ENCODE measurements at places on chromosomes 5 and 9.

- DNase-seq, result no peak
These were observed 10.5 kb downstream of the TAL2 start for GRCh38 chr9:105672711-105673234.

- no peak for DNase-seq
These were observed 60.9 kb downstream of the ZNF354C start for GRCh38 chr5:179120951-179121666.

- DNase-seq, result no peak
These were observed 632.7 kb downstream of the TLR4 start for GRCh38 chr9:118336943-118337330.

DNA sequence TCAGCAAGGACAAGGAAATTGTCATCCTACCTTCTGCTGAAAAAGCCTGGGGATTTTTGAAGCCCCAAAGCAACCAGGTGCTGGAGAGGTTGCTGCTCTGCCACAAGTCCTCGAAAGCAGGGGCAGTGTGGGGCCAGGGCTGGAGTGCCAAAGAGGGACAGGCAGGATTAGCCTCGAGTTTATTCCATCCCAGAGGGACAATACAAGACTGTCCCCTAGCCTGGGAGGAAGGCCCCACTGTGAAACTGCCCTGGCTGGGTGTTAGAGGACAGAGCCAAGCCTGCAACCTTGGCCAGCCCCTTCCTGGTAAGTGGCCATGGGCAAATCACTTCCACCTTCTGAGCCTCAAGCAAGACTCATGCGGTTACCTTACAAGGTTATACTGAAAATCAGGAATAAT is 55.1 kb downstream of the WHRN start:
- DNase-seq, result no peak

DNA sequence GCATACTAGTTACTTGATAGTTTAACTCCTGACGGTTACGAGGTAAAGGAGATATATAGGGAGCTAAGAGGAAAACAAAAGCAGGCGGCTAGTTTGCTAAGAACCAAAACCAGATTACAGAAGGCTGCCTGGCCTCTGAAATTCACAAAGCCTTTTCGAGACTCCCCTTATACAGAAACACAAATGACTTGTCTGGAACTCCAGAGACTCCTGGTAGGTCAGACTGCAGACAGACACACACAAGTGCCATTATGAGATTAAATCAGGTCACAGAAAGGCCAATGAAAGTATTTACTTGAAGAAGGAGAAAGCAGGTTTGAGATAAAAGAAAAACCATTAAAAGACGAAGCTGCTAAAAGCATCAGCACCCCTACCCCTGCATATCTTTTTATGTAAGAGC is 142.5 kb upstream of the LRRTM2 start:
- peak; percentile 72 for DNase-seq

DNA sequence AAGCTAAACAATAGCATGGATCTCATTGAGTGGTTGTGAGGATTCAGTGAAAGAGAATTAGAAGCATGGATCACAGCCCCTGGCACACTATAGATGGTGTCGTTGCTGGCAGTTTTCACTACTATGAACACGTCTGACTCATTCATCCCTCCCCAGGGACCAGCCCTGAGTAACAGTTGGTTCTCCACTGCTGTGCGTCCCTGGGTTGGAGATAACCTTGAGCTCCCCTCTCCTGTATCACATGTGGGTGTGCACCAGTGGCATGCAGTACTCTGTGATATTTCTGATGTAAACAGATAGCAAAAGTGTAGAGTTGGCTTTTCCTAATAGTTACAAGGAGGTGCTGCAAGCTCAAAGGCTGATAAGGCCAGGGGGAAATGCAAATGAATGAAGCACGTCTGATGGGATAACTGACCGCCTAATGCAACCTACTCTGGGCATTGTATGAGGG is 8.8 kb upstream of the LCP2 start:
- DNase-seq, result no peak

- no peak for DNase-seq
These were observed 307.6 kb downstream of the CWC27 start for GRCh38 chr5:65076251-65076869.

GRCh38 chr5:96584712-96585111 is 77.5 kb upstream of the CAST start:
- DNase-seq, result no peak

GRCh38 chr5:168654211-168654721 is 75.1 kb upstream of the PANK3 start:
- peak; percentile 94 for DNase-seq

DNA sequence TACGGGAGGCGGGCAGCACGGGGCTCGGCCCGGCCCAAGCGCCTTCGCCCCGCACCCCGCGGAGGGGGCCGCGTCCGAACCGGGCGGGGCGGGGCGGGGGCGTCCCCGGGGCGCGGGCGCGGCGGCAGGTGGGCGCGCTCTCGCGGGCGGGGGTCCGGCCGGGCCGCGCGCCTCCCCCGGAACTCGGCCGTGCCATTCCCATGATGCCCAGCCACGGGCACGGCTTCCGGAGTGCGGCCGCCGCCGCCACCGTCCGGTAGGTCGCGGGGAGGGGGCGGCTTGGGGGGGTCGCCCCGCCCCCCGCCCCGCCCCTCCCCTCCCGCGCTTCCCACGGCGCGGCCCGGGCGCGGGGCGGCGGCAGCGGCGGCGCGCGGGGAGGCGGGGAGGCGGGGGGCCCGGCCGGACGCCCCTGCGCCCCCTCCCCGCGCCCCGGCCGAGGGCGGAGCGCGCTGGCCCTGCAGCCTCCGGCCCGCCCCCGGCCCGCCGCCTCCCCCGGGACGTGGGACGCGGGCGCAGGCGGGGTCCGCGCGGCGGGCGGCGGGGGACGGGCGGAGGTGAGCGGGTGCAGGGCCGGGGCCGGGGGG is at the start of gene PPP1R26:
Gene PPP1R26 (plus strand): TSS at position 314 of the 584 bp plus-strand sequence. CDS start 4,729 bp downstream, outside the sequence.
- no peak for DNase-seq

DNA sequence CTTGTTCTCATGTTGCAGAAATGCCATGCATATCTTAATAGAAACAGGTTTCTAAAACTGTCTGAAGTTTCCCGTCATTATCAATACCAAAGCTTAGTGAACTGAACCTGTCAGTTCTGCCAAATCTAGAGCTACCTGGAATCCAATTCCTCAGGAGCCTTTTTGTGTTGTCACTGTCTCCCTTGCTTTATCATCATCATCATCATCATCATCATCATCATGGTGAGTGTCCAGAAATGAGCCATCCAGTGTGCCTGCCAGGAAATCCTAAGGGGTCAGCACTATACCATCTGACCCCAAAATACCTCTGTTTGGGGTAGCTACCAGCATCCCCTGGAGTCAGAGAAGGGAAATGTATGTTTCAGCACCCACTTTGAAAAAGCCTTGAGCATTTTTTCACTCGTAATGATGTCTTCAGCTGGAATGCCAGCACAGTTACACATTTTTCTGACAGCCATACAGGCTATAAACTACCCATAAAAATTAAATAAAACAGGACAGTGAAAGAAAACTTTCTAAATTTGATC is 150.3 kb downstream of the NR2F1-AS1 start:
- no peak for DNase-seq

GRCh38 chr9:126661521-126662251 is 48.0 kb downstream of the LMX1B start:
- no peak for DNase-seq

DNA sequence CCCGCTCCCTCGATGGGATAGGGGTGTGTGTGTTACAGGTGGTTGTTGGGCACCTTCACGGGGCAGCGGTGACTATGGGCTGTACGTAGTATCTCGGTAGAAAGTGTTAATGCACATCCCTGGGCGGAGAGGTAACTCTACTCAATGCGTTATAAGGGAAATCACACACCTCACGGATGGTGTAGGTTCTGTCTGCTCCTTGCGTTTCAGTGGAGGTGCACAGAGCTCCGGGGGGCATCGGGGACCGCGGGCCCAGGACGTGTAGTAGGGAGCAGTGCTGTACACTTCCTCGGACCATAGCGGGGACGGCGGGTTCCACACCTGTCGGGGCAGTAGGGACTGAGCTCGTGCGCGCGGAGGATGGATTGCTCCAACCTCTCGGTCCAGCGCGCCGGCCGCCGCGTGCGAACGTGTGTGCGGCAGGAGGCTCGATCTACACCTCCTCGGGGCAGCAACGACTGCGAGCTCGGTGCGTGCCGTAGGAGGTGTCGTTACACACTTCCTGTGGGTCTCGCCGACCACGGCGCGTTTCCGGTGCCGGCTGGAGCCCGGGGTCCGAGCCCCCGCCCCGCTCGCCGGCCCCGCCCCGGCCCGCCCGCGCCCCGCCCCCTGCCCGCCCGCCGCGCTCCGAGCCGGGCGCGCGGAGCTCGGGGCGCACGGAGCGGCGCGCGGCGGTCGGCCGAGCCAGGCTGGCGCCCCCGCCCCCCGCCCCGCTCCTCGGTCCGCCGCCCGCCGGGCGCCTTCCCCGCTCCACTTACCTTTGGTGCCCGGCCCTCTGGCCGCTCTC is at the start of gene KIAA1958:
Gene KIAA1958 (plus strand): TSS at position 607 of the 787 bp plus-strand sequence. CDS start 87,254 bp downstream, outside the sequence.
- DNase-seq, result no peak

GRCh38 chr9:91904588-91905236 is 45.3 kb downstream of the ROR2 start:
- no peak for DNase-seq

DNA sequence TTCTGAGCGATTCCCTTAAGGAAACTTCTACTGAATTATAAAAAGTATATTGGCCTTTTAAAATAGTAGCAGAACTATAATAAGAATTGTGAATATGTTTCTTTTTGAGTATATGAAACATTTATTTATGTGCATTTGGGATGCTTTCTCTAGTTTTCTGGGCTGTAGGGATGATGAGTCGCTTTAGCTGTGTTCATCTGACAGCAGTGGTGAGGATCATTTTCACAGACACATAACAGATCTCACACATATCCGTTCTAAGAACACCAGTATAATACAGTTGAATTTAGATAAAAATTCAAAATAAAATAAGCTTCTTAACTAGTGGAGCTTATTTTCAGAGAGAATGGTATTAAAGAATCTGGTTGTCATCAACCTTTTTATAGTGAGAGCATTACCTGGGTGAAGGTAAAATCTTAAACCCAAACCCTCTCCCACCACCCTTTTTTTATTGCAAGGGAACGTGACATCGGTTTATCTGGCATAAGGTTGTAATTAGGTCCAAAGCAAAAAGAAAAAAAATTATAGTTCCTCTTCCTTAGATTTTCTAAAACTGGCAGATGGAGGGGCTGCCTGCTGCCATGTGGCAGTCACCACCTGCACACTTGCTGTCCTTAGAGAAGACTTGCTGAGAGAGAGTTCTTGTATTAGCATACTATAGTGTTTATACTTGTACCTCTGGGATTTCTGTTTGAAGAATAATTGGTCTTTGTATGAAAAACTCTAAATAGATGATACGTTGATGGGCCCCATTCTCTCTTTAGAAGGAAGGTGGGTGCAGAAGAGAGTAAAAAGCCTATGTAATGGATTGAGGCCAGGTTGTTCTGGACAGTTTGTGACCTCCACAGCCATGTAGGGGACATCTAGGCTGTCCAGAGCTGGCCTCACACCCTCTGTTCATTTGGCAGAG is 86.8 kb downstream of the CAMK4 start:
- DNase-seq, result no peak

DNA sequence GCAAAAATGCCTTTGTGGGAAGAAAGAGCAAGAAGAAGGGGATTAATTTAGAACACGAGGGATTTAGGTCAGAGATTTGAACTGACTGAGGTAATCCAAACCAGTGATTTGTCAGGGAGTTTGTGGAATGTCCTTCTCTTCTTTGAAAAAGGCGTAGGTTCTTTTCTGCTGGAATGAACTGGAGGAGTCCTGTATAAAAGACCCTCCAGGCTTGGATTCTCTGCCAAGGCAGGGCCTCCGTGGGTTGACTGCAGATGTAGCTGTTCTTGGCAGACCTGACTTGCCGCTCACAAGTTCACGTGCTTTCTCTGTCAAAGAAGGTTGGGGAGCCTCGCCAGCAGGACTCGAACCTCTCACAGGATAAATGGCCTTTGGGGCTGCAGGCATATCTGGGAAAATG is 62.8 kb upstream of the STC2 start:
- DNase-seq, result peak; percentile 82

GRCh38 chr9:112034216-112034611 is 137.6 kb downstream of the UGCG start:
- DNase-seq, result no peak

DNA sequence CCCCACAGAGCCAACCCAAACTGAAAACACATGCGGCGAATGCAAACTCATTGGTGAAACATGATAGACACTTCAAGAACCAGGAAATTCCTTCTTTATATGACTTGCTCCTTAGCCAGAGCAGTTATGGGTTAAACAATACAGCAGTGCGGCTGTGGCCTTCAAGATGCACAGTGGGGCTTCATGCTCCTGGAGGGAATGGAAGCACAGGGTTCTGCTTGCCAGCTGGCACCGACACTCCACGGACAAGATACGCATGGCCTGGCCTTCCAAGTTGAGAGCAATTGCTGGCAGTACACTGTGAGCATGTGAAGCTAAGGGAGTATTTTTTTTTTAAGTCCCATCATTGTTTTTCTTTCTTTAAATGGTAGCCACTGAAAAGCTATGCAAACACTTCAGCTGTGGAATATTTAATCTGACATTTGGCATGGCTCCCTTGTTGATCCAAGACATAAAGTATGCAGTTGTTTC is 451.6 kb upstream of the CD180 start:
- DNase-seq, result peak; percentile 92

GRCh38 chr5:159345336-159345735 is 15.0 kb upstream of the IL12B start:
- DNase-seq, result no peak

DNA sequence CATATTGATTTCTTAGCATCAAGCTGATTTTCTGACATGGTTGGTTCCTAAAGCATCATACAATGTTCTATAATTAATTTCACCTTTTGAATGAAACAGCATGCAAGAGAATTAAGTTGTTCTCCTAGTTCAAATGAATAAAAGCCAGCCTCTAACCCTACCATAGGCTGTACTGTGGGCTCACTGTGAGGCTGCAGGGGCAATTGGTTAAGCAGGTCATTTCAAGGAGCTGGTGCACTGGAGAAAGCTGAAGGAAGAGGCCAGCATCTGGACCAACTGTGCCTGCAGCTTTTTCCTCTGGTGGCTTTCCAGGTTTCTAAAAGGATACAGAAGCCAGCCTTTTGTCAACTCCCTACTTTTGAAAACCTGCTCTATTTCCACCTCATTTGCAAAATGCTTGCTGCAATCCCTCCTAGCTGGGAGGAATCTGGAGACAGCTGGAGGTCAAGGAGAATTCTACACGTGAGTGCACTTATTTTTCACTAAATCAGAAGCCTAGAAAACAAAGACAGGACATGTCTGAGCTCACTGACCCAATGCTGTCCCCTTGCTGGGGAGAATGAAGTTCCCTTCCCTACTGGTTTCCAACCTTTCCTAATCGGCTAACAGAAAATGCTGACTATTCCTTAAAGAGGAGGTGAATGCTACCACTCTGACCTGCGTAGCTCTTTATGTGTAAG is 158.9 kb downstream of the APBA1 start:
- no peak for DNase-seq
